Stimulated activated CD4-positive, alpha-beta T cell treated with anti-CD3 and anti-CD28 coated beads, TNF-alpha, amount 100 ng/mL, for 48 hours (primary cell): ENCODE measurements at places on chromosomes 5 and 9.

DNA sequence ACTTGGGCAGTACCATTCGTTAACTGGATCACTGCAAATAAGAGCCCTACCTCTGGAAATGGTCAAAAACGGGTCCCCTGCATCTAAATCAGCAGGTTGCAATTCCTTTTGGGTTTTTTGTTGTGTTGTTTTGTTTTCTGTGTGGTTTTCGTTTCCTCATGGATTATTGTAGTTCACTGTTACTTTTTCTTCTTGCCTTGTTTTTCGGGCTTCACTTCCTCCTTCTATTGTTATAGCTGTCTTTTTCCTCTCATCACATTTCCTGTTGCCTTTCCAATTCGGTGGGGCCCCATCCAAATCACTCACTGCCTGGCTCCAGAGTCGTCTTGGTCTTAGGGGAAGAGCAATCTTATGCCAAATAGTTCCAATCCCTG is 8.7 kb upstream of the SSBP2 start:
- no peak for DNase-seq

- DNase-seq = no peak
Observed at GRCh38 chr9:93522736-93523135, 53.6 kb upstream of the PHF2 start.

- DNase-seq = no peak
Observed at GRCh38 chr9:89311346-89312221, 589 bp downstream of the CKS2 start.

- DNase-seq = no peak
Observed at GRCh38 chr9:38126730-38127129, 57.7 kb upstream of the SHB start.

DNA sequence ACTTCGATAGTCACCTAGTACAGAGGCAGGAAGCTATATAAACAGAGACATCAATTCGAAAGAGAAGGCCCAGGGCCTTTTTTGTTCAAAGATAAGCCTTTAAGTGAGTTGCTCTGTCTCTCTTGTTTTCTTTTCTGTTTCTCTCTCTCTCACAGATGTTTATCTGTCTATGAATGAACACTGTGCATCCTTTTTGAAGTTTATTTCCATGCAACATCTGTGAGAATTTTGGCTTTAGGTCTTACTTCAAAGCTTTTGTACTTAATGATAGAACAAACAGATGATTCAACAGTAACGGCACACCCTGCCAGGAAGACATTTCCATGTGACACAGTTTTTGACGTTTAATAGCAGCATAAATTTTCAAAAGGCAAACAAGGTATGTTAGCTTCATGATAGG is 1413.1 kb upstream of the CDH6 start:
- DNase-seq = no peak

DNA sequence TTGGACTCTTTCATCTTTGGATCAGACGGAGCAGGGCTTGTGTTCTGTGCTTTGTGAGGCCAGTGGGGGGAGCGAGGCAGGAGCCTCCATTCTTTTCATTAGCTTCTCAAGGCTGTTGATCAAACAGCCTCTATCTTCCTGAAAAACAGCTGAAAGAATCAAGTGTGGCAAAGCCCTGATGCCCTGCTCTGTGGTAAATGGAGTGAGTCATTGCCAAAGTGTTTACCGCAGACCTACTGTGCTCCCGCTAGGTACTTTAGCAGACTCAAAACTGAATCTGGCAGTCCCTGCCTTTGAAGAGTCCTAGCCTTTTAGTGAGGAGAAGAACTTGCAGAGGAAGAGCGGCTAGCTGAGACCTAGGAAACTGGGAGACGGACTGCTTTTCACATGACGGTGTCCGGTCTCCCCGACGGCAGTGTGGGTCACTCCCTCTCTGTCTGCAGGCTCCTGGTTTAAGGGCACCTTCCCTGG is 3.3 kb downstream of the ANKRD33B start:
- no peak for DNase-seq

DNA sequence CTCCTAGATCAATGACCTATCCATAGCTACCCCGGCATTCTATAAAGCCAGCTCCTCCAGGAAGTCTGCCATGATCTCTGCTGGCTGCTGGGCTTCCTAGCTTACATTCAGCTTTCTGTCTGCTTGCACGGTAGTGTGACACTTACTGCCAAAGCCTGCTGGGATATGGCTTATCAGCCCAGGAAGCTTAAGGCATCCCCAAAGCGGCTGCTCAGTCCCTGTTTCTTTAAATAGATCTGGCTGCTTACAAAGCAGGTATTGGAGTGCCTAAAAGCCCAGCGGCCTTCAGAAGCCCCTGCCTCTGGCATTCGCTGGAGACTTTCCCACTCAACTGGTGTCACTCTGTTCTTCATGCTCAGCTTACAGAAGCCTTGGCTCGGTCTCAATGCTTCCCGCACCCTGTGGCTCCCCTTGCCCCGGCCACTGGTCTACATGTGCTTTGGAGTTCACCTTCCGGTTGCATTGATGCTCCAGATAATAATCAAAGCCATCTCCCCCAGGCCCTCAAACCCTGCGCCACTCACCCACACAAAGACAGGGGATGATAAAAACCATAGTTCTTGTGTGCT is 31.3 kb upstream of the STRBP start:
- DNase-seq = no peak

- no peak for DNase-seq
Observed at GRCh38 chr5:115558388-115558956, 13.9 kb upstream of the FEM1C start.

DNA sequence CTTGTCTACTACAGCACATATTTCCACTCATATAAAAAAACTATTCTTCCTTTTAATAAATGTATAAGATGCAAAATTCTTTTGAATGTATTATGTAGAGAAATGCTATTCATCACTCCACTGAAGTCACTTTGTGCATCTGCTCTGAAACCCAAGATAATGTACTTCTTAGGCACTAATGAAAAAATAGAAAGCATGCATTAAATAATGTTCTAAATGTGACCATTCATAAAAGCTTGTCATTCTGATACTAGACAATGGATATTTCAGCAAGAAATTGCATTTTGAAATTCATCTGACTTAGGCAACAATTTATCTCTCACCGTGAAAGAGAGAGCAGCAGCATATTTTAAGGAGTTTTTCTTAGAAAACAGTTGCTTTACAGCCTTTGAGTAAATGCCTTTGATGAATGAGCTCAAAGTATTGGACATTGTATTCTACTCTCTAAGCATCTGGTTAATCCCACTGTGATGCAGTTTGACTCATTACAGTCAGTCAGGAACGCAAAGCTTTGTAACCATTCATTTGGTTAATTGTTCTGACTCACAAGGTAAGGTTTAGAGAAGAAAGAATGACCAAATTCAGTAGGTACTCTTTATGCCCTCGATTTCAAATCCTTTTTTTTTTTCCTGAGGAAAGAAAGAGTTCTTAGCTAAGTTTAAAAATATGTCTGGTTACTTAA is 2233.8 kb upstream of the C9orf72 start:
- DNase-seq = no peak

GRCh38 chr9:2015581-2016407 is 647 bp downstream of the SMARCA2 start:
- peak; percentile 37 for DNase-seq

GRCh38 chr5:172038167-172038566 is 31.7 kb upstream of the FBXW11 start:
- DNase-seq = no peak

DNA sequence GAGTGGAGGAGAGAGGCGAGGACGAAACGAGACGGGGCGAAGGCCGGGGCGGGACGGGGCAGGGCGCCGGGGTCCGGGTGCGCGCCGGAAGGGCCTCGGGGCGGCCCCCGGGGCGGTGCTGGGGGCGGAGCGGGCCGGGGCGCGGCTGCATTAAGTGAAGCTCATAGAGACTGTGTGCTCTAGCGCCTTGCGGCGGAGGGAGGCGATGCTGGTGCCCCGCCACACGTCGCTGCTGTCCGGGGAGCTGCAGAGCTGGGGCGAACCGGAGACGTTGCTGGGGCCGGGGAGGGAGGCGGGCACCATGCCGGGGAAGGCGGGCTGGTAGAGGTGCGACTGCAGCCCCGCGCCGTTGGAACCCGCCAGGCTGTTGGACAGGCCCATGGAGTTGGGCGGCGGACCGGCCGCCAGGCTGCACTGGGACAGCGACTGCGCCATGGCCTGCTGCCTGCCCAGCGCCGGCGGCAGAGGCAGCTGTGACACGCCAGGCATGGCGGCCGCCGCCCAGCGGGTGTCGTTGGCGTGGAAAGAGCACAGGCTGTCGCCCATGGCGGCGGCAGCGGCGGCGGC is 8.3 kb downstream of the OTP start:
- peak; percentile 37 for DNase-seq

- DNase-seq = no peak
Observed at GRCh38 chr9:97880336-97880735, 27.3 kb downstream of the FOXE1 start.

DNA sequence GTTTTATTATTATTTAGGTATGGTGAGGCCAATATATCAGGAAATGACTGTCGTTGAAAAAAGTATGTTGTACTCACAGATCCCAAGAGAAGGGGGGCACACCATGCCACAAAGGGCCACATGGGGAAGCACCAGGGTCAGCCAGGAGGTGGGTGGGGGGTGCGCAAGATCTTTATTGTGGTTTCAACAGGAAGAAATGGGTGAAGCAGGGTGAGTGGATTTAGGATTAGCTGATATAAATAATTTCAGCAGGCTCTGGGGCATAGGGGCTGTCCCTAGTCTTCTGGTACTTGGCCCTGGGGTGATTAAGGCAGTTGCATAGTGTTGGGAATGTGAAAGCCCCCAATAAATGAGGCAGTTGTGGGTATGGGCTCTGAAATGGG is 8.6 kb downstream of the PDCD1LG2 start:
- DNase-seq = no peak

DNA sequence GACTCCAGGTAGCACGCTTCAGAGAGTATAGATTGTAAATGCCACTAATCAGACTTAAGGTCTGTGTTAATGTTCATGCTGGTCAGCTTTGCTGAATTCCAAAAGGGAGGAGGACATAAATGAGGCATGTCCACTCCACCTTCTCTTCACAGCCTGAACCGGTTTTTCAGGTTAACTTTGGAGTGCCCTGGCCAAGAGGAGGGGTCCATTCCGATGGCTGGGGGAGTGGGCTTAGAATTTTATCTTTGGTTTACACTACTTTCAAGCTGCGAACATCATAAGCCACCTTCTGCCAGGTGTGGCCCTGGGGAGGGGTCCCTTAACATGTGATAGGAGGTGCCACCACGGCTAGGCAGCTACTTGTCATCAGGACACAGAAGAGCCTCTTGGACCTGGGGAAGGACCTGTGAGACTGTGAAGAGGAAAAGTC is 24.2 kb downstream of the ABO start:
- no peak for DNase-seq

GRCh38 chr5:11128021-11128420 is 367.0 kb upstream of the DAP start:
- no peak for DNase-seq

GRCh38 chr9:20552874-20553557 is 69.3 kb downstream of the MLLT3 start:
- no peak for DNase-seq

DNA sequence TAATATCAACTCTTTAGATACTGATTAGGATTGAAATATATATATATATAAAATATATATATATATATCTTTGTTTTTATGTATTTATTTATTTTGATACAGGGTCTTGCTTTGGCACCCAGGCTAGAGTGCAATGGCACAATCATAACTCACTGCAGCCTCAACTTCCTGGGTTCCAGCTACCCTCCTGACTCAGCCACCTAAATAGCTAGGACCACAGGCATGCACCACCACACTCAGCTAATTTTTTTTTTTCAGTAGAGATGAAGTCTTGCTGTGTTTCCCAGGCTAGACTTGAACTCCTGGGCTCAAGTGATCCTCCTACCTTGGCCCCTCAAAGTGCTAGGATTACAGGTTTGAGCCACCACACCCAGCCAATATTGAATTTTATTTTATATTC is 20.6 kb upstream of the CDH6 start:
- DNase-seq = no peak

GRCh38 chr5:132261881-132262845 is 4.7 kb downstream of the PDLIM4 start:
- no peak for DNase-seq

DNA sequence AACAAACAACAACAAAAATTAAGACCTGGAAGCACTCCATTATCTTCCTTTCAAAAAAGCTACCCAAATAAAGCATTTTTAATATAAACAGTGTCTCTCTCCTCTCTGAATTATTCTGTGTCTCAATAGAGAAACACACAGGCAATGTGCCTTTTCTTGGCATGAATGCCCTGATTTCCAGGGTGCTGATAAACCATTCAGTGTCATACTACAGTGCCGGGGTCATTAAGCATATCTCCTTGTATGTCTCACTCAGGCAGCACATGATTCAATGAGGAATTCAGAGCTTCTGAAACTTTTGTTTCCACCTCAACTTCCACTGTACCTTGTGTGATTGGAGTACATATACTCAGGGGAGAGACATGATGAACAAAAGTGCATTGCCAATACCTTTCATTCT is 294.0 kb upstream of the SLC24A2 start:
- no peak for DNase-seq

- DNase-seq = no peak
Observed at GRCh38 chr9:124696101-124696500, 75.0 kb downstream of the NR6A1 start.

GRCh38 chr9:6096821-6097220 is 81.4 kb upstream of the RANBP6 start:
- DNase-seq = no peak

- no peak for DNase-seq
Observed at GRCh38 chr5:88094403-88094802, 174.2 kb downstream of the TMEM161B start.

GRCh38 chr5:4104831-4105597 is 509.4 kb downstream of the IRX1 start:
- no peak for DNase-seq

DNA sequence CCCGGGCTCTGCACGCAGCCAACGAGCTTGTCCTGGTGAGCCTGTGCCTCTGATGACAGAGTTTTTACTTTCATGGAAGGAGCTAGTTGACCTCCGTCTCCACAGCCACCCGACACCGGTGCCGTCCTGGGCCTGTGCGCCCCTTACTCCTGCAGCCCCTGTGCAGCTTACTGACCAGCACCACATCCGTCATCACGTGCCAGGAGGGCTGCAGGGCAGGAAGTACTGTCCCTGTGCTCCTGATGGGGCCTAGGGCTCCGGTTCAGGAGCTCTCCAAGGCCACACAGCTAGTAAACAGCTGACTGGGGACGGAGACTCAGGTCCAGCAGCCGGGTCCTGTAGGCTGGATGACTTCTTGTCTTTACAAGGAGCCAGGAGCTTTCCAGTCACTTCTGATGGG is 10.2 kb downstream of the STKLD1 start:
- no peak for DNase-seq

- no peak for DNase-seq
Observed at GRCh38 chr5:132822650-132823480, 7.6 kb downstream of the SHROOM1 start.

- no peak for DNase-seq
Observed at GRCh38 chr9:87181670-87182069, 234.4 kb upstream of the GAS1 start.
